Renal cortical epithelial cell (primary cell): ENCODE measurements at places on chromosomes 6 and 20. TPM values are rescaled to one million over a fixed set of nuclear protein-coding genes. Genes with fewer than 3 reads are reported as not detected.

Gene SPATS1
- total RNA-seq, result not detected in 2 replicates

Gene HDAC2
- total RNA-seq, result 104 and 208 TPM in 2 replicates

Gene MYBL2
- 0.80 and 14.2 TPM in 2 replicates for total RNA-seq

Gene C6orf58
- total RNA-seq, result 0.25 and 1.0 TPM in 2 replicates

Gene HCK
- not detected in 2 replicates for total RNA-seq
